Caco-2 (cell line): ENCODE measurements at places on chromosomes 11 and 22.

DNA sequence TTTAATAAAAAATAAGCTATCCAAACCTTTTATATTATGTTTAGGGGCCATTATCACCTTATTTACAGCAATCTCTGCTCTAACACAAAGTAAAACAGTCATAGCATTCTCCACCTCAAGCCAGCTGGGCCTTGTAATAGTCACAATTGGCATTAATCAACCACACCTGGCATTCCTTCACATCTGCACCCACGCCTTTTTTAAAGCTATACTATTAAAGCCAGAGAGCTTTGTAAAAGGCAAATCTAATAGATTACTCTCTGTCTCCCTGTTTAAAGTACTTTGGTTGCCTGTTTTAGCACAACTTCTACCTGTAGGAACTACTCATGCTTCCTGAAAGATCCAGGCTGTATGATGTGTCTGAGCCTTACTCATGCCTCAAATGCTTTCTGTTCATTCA, 113.1 kb downstream of the CSNK2A3 start:
- no peak for DNase-seq

- no peak for DNase-seq
Observed at GRCh38 chr22:46414704-46415103, 79.2 kb downstream of the TRMU start.

GRCh38 chr11:73950869-73951710, at the start of gene DNAJB13:
TSS of gene DNAJB13 (plus strand) at chr11:73951026. CDS start at chr11:73951070, 44 bp downstream.
- DNase-seq: peak; percentile 79

DNA sequence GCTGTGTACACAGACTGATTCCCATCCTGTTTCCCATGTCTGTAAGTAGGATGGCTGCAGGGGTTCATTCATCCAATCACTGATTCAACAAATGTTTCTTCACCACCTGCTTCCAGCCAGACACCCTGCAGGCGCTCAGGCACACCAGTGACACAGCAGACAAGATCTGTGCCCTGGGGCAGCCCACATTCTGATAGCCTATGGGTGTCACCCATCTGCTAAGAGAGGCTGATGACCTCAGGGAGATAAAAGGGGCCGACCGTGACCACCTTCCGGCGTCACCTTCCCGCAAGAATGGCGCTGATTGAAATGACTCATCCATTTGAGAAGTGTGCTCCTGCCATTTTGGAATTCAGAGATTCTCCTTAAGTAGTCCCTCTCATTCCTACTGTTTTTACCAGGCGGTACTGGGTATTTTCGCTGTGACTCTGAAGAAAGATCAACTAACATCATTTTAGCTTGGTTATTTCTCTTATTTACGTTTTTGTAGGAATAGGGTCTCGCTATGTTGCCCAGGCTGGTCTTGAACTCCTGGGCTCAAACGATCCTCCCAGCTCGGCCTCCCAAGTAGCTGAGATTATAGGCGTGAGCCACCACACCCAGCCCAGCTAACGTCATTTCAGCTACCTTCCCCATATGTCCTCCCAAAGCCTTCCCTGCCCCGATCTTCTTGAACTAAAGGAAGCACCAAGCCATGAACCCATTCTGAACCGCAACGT, 73.2 kb upstream of the BID start:
- DNase-seq: peak; percentile 45

DNA sequence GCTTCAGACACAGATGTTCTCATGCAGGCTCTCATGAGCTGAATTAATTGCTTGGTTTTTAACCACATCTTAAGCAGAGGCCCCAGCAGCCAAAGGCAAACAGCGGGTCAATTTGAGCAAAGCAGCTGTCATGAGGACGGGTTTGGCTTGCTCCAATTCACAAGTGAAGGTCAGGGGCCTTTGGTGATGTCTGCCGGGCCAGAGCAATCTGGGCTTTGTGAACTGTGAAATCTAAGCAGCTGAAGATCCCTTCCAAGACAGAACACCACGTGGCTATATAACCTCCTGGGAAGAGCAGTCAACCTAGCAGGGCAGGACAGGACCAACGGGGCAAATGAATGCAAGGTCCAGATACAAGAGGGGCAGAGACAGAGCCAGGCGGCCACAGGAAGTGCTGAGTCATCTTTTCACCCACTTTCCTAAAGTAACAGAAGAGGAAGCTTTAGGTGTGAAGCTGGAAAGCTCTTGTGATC, 187.3 kb upstream of the B3GAT1 start:
- DNase-seq: no peak

DNA sequence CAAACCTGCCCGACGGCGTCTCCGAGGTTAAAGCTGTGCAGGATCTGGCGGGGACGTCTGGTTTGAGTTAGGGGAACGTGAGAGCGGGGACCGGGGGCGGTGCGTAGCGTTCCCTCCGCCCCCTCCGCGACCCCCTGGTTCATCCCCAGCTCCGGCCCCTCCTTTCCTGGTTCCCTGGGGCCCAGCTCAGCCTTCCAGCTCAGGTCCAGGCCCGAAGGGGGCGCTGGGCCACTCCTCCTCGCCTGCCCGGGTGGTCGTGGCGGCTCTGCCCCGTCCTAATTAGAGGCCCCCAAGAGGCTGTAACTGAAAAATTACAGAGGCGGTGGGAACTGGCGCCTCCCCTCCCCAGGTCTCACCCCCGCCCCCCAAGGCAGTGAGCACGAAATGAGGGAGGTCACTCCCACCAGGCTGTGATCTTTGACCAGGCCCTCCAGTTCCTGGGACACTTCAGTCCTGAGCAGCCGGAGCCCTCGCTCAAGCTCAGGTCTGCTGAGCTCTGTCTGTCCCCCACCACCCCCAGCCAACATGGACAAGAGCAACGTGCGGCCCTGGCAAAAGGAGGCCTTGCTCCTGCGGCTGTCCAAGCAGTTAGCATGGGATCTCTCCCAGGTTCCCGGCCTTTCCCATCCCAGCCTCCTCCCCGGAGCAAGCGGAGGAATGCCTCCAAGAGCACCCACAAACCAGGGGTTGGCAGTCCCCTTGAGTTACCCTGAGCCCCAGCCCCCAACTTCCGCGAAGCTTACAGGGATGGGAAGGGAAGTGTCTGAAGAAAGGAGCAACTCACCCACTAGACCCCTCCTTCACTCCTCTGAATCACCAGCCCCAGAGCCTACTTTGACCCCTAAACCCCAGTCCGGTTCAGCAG, 3.3 kb downstream of the CD248 start:
- DNase-seq: no peak

DNA sequence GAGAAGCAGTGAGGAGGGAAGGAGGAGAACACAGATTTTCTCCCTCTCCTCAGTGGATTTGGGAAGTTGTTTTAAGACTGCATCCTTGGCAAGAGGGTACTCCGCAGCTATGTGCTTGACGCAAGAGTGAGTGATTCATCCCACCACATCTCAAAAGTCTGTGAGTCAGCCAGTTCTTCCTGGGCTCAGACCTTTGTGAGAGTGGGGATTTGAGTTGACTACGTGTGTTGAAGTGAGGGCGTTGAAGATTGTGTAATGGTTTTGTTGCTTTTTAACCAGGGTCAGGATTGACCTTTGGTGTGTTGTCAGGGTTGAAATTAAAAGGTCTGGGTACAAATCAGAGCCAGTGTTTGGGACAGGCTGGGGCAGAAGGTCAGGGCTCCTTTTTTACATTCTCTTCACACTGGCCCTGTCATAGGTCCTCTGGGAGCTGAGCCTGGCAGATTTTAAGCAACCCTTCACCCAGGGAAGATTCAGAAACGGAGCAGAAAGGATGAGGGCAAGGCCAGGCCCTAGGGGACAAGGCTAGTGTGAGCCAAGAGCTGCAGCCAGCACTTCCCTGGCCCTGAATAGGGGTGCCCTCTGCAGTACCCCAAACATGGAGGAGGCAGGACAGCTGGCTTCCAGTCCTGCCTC, 4.2 kb upstream of the C11orf86 start:
- peak; percentile 76 for DNase-seq

DNA sequence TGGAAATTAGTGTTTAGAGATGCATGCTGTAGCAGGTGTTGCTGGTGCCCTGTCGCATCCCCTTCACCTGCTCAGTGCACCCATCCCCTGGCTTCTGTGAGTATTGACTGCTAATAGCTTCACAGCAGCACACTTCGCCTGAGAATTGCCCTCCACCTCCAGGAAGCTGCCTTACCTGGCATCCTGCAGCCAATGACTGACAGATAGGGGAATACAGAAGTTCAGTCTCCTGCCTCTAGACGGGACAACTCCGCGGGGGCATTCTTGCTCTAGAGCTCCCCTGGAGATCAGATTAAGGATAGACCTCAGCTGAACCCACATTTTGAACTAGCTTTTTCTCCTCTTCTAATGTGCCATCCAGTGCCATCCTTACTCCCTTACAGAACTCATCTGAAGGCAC, 9.3 kb upstream of the CD3E start:
- DNase-seq: no peak

DNA sequence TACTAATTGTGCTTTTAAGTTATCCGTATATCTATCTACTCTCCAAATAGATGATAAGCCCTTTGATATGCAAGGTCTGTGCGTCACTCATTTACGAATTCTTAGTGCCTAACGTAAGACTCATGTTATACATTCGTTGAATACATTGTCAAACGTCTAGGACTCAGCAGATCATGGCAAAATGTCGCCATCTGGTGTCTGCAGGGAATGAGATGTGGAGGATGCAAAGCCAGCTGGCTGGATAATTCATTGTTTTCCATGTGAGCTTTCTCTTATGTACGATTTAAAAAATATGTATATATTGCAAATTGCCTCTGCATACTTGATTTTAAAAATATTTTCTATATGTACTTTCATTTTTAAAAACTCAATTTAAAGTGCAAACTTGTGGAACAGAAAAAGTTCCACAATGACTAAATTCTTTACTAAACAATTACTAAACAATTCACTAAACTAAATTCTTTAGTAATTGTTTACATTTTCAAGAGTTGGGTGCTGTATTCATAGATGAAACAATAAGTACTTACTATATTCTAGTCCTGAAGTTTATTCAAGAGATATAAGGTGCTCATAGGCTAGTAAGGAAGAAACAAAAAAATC, 33.8 kb downstream of the ZNF202 start:
- DNase-seq: peak; percentile 82
